Activated CD4-positive, alpha-beta T cell treated with anti-CD3 and anti-CD28 coated beads, Interleukin-2, amount 50 U/mL, for 48 hours (primary cell): ENCODE measurements at places on chromosomes 3 and 15.
A peak's percentile ranks its signal among the peaks of the same experiment; 100 is the strongest.

- DNase-seq = no peak
Measured at GRCh38 chr3:95654570-95655362, 1159.6 kb upstream of the EPHA6 start.

DNA sequence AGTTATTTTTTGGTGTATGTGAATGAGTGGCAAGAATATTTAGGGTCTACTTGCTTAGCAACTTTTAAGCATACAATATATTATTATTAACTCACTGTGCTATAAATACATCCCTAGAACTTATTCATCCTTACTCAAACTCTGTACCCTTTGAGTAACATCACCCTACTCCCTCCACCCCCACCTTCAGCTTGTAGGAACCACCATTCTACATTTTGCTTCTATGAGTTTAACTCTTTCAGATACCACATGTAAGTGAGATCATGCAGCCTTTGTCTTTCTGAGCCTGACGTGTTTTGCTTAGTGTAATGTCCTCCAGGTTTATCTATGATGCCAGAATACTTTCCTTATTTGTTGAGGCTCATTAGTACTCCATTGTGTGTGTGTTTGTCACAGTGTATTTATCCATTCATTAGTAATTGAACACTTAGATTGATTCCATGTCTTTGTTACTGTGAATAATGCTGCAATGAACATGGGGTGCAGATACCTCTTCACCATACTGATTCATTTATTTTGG lies 526.9 kb downstream of the PYDC2 start:
- DNase-seq = no peak

DNA sequence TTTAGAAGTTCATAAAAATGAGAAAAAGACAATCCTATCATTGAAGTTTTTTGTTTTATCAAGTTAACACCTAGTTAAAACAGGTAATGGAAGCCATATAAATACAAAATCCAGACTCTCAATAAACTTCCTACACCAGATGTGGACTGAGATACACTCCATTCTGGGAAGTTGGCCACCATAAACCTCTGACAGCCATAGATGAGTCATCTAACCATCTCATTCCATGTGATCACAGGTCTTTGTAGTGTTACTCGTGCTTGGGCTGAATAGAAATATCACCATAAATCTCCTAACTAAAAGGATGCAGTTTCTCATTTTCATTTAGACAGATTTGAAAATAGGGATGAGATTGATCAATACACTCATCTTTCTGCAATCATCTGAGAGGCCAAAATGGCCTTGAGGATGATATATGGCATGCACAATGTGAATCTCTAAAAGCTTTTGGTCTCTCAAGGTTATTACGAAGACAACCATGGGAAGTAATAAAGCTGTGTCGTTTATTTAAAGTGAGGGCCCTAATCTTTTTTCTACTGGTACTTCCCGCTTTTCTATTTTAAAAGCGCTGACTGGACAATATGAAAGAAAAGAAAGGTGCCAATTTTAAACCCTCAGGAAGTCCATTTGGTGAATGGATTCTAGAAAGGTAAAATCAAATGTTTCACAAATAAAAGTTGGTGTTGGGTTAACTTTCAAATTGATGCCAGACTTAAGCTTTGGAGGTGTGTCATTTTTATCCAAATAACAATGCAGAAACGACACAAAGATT lies 155.5 kb downstream of the POLR2M start:
- DNase-seq = no peak

DNA sequence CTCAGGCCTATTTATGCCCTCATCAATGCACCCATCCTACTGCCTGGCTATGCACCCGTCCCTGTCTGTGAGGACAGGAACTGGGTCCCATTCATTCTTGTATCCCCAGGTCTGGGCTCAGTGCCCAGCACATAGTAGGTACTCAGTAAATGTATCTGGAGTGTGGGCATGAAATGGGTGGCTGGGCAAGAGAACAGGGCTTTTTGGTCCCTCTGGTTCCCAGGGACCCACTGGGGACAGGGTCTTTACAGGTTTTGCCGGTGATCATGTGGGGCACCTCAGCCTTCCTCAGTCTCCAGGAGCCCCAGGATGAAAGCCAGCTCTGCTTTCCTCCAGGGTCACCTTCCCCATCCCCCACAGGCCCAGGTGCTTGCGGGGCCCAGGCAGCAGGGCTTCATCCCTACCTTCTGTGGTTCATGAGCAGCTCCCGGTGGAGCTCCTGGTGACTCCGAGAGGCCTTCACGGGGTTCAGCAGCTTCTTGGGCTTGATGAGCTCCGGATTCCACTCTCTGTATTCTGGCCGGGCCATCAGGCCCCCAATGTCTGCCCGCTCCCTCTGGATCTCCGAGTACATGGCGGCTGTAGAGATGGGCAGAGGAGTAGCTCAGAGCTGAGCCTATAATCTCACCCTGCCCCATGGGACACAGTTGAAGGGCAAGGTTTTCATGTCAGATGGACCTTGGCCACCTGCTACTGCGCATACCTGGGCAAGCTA lies 7.7 kb downstream of the FAM107A start:
- DNase-seq = no peak

DNA sequence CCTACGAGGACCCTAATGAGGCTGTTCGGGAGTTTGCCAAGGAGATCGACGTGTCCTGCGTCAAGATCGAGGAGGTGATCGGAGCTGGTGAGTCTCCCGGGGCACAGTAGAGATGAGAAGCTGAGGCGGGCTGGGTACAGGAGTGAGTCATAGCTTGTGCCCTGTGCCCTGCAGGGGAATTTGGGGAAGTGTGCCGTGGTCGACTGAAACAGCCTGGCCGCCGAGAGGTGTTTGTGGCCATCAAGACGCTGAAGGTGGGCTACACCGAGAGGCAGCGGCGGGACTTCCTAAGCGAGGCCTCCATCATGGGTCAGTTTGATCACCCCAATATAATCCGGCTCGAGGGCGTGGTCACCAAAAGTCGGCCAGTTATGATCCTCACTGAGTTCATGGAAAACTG lies 17.9 kb downstream of the EPHB3 start:
- no peak for DNase-seq

DNA sequence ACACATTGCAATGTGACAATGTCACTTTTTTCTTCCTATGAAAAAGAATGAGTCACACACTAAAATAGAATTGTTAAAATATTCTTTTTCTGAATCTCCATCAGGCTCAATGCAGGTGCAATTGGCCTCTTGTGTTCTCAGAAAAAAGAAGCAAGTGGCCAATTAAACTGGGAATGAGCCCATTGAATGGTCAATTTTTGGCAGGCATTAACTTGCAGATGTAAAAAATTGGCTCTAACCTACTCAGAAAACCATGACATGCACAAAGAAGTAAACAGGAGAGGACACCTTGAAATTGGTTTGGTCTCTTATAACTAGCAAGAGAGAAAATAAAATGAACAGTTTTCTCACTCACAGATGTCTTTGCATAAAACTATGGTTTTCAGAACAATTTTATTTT lies 820.8 kb downstream of the TBL1XR1 start:
- DNase-seq = no peak

GRCh38 chr15:84755736-84756527 lies 7.5 kb downstream of the ZNF592 start:
- DNase-seq = no peak

GRCh38 chr3:71227270-71227661 lies 356.3 kb downstream of the FOXP1 start:
- DNase-seq = no peak

GRCh38 chr3:74636981-74637380 lies 22.5 kb upstream of the CNTN3 start:
- DNase-seq = no peak

- no peak for DNase-seq
Measured at GRCh38 chr3:145490088-145491048, 670.6 kb downstream of the PLOD2 start.

- no peak for DNase-seq
Measured at GRCh38 chr15:69070396-69070795, 55.9 kb downstream of the NOX5 start.

GRCh38 chr3:55242921-55243320 lies 244.2 kb downstream of the WNT5A start:
- no peak for DNase-seq

GRCh38 chr3:89841041-89841440 lies 733.6 kb downstream of the EPHA3 start:
- DNase-seq = no peak

DNA sequence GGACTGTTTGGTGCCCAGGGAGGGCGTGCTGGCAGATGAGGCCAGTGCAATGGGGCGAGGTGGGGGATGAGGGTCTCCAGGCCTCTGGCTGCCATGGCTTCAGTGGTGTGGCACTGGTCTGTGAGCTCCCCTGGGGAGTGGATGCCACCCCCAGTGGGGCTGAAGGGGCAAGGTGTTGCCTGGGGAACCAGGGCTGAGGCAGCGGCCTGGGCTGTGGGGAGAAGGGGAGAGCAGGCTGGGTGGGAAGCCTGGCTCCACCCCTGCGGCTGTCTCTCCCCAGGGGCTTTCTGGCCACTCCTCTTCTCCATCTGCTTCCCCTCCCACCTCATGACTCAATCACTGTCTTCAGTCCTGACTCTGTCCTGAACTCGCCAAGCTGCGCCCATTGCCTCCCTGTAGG lies 88.4 kb upstream of the TLE3 start:
- DNase-seq = no peak

- DNase-seq = peak; percentile 8
Measured at GRCh38 chr15:78565951-78566774, 843 bp downstream of the CHRNA5 start.

GRCh38 chr15:73955861-73956742 lies 29.8 kb downstream of the LOXL1 start:
- no peak for DNase-seq

DNA sequence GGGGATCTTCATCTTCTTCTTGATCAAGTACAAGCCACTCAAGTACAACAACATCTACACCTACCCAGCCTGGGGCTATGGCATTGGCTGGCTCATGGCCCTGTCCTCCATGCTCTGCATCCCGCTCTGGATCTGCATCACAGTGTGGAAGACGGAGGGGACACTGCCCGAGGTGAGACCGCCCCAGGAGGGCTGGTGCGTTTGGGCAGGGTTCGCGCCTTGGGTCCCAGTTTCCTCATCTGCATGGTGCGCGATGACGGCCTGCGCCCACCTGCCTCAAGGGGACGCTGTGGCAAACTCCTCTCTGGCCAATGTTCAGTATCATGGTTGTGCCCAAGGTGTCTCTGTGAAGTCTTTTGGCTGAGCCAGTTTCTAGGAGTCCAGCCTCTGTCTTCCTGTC lies 57.5 kb upstream of the SLC6A1 start:
- DNase-seq = no peak

DNA sequence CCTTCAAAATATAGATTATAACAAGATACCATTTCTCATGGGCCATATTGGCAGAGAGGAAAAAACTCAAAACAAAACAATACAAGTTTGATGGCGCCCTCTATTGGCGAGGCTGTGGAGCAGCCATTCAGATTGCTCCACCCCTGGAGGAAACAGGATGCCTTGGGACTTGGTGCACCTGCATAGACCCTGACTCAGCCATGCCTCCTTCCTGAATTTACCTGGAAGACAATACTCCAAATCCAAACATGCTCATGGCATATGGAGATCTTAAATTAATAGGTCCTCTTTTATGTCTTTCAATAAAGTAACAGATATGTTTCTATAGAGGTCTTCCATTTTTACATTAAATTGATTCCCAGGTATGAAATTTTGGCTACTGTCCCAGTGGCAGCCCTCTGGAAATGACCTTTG lies 90.0 kb downstream of the APBA2 start:
- DNase-seq = peak; percentile 58

GRCh38 chr3:62529230-62529629 lies 155.9 kb upstream of the FEZF2 start:
- DNase-seq = peak; percentile 12

GRCh38 chr3:134931045-134931785 lies 136.2 kb downstream of the EPHB1 start:
- no peak for DNase-seq

DNA sequence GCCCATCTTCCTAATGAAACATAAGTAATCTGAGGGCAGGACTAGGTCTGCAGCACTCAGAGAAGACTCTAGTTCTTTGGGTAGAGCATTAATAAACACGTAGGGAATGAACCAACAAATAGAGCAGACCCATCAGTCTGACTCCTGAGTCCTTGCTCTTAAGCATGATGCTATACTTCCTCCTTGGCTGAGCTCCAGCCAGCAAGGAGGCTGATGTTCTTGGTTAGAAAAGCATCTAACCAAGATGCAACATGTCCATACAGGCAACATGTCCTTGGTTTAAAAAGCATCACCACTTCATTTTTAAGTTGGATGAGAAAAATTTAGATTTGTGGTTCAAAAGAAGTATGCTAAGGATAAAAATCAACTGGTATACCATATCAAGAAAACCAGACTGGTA lies 8.5 kb upstream of the MYH15 start:
- no peak for DNase-seq

DNA sequence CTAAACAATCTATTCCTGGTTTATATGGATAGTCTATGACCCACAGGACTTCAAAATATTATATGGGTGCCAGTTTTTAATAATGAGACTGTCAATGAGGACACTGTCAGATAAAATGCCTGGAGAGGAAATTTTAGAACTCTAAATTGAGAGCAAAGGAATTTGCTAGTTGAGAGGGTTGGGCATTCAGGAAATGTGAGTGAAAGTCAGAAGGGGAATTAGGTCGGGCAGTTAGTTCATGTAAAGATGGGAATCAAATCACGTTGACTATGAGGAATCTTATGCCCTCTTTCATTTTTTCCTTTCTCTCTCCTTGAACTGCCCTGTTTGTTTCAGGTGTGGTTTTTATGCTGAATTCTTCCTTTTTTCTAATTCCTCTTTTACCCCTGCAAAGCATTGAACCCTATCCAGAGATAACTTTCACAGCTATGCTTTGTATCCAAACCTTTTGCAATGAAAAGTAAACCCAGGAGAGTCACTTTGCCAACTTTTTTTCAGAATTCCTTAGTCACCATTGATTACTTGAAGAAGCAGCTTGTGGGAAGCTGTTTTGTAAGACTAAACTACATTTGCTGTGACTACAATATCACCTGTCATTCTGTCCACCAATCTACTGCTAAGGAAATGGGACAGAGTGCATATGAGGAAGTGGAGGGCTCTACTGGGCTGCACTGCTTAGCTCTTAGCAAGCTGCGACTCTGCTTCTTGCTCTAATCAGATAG lies 27.8 kb downstream of the CHP1 start:
- no peak for DNase-seq

- DNase-seq = peak; percentile 5
Measured at GRCh38 chr15:32802286-32802936, 84.6 kb downstream of the GREM1 start.

GRCh38 chr3:42182555-42182954 lies 83.4 kb downstream of the CCK start:
- DNase-seq = no peak

DNA sequence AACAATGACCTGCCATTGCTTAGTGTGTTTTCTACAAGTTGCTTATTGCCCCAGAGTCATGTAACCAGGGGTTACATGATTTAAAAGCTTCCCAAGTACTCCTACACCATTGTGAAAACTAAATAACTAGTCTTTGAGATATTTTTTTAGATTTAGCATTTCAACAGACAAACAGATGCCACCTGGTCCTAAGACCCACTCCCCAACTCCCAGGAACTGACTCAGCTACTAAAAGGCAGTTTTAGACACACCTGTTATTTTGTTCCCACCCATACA lies 28.1 kb upstream of the KBTBD12 start:
- no peak for DNase-seq

- no peak for DNase-seq
Measured at GRCh38 chr3:126087552-126088175, 3.7 kb upstream of the SLC41A3 start.

GRCh38 chr3:148958696-148959095 lies 32.6 kb upstream of the GYG1 start:
- no peak for DNase-seq
